Activated CD4-positive, alpha-beta memory T cell treated with anti-CD3 and anti-CD28 coated beads, Interleukin-2, amount 10 ng/mL, durations not matched to agents 7 days and 5 days (primary cell): ENCODE measurements at places on chromosomes 12 and 14.

DNA sequence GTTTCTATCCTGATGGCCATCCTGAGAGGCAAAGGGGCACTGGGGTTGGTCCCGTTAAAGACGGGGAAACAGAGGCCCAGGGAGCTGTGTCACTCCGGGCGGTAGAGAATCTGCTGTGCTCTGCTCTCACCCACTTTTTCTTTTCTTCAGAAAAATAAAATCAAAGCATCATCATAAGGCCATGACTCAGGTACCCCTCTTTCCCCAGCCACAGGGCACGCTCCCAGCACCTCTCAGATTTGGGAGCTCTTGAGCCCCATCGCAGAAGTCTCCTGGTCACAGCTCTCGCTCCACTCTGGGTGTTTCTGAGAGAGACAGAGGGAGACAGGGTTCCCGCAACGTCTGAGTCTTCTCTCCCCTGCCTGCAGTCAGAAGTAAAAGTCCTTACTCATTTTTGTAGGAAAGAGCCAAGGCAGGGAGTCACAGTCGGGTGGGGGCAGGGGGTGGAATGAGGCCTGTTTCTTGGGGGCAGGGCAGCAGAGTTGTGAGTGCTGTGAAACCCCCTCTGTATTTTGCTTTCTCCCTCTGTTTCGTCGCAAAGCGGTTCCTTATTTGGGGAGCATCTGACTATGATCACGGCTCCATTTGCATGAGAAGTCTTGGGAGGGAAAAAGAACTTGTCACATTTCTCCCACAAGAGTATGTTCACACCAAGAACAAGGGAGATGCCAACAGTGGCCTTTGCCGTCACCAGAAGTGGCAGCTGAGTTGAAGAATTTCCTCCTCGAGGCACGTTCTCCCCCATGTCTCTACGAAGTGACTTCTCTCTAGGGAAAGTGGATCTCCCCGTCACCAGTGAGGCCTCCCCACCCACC is 139.0 kb downstream of the BCL11B start:
- DNase-seq, result peak; percentile 10
- H3K27ac ChIP-seq, result no peak overlapping the region
- no peaks in the 10 kb centered on the region for H3K27me3 ChIP-seq
- H3K4me1 ChIP-seq, result peaks cover 10% of the 10 kb centered on the region

GRCh38 chr14:52078095-52078531 is 9.3 kb upstream of the NID2 start:
- no peaks in the 10 kb centered on the region for H3K36me3 ChIP-seq
- no peak overlapping the region for H3K27ac ChIP-seq
- no peak for DNase-seq
- H3K27me3 ChIP-seq, result peaks cover 21% of the 10 kb centered on the region

GRCh38 chr12:93169536-93169935 is 208.2 kb upstream of the NUDT4 start:
- H3K27ac ChIP-seq, result no peak overlapping the region
- H3K27me3 ChIP-seq, result peaks cover 5% of the 10 kb centered on the region
- H3K36me3 ChIP-seq, result no peaks in the 10 kb centered on the region
- H3K4me3 ChIP-seq, result no peak overlapping the region

- H3K4me3 ChIP-seq, result no peak overlapping the region
- no peaks in the 10 kb centered on the region for H3K36me3 ChIP-seq
- DNase-seq, result no peak
- H3K27me3 ChIP-seq, result no peaks in the 10 kb centered on the region
Measured at GRCh38 chr12:33472299-33472698, 32.7 kb upstream of the SYT10 start.

DNA sequence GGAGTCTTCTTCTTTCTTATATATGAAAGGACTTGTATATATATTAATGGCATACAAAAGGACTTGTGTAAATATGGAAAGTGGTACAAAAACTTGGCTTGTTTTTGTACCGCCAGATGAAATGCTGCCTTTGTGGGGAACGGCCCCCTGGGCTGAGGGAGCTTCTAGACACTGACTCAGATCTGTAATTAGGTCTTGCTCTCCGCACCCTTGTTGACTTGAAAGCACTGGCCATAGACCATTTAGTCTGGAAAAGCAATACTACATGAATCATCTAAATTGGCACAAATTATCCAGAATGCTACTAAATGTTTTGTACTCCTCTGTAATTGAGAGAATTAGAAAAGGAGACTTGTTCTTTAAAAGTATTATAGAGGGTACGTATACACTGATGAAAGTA is 399.9 kb upstream of the RGS6 start:
- H3K36me3 ChIP-seq, result peaks cover 30% of the 10 kb centered on the region
- no peaks in the 10 kb centered on the region for H3K4me1 ChIP-seq
- no peak overlapping the region for H3K27ac ChIP-seq
- H3K27me3 ChIP-seq, result no peaks in the 10 kb centered on the region

DNA sequence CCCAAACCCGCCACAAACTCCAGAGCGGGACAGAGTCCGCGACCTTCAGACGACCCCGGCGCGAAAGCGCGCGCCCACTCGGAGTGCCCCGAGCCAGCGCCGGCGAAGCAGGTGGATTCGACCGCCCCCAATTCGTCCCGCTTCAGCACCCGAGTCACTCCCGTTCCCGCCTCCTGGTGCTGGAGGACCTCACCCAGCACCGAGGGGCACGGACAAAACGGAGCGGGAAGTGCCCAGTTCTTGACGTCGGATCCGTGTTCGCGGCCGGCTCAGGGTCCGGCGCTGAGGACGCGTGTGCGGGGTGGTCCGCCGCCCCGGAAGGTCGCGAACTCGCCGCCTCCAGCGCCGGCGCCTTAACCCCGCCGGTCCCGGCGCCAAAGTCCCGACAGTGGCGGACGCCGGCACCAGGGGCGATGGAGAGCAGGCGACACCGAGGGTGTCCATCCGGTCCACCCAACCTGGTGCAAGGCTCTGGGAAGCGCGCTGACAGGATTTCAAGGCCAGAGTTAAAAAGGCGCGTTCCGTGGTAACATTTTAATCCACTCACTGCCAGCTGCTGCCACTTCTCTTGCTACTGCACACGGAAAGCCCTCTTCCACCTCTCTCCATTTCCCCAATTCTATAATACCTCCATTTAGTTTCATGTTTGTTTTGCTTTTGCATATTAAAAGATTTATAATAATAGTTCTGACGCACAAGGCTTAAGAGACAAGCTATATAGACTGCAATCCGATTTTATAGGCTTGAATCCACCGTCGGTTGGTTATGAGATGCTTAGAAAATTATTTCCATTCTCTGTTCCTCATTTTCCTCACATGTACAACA is 240.0 kb upstream of the CPNE8 start:
- H3K36me3 ChIP-seq, result peaks cover 5% of the 10 kb centered on the region
- H3K27me3 ChIP-seq, result peaks cover 8% of the 10 kb centered on the region
- peaks cover 4% of the 10 kb centered on the region for H3K4me1 ChIP-seq
- DNase-seq, result peak; percentile 48

DNA sequence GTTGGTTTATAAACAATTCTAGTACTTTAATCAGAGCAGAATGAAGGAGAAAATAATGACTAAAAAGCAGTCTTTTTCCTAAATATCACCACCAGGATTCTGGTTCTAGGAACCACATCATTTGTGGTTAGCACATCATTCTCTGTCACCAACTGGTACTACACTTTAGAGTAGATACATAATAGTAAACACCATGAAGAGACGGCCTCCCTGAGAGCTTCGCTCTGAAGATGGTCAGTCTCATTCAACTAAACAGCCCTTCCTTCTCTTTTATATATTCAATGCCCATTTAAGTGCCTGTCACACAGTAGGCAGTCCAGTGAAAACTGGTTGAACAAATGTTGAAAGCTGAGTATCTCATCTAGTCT is 10.9 kb downstream of the SLC38A2 start:
- H3K27me3 ChIP-seq, result no peaks in the 10 kb centered on the region
- H3K4me1 ChIP-seq, result peaks cover 57% of the 10 kb centered on the region
- no peak for DNase-seq
- H3K4me3 ChIP-seq, result no peak overlapping the region
- H3K27ac ChIP-seq, result peak overlapping the region; percentile 51

- peaks cover 43% of the 10 kb centered on the region for H3K4me1 ChIP-seq
- peak overlapping the region; percentile 99 for H3K27ac ChIP-seq
- peak overlapping the region; percentile 99 for H3K4me3 ChIP-seq
Measured at GRCh38 chr12:56118688-56119357, 757 bp downstream of the ZC3H10 start.

DNA sequence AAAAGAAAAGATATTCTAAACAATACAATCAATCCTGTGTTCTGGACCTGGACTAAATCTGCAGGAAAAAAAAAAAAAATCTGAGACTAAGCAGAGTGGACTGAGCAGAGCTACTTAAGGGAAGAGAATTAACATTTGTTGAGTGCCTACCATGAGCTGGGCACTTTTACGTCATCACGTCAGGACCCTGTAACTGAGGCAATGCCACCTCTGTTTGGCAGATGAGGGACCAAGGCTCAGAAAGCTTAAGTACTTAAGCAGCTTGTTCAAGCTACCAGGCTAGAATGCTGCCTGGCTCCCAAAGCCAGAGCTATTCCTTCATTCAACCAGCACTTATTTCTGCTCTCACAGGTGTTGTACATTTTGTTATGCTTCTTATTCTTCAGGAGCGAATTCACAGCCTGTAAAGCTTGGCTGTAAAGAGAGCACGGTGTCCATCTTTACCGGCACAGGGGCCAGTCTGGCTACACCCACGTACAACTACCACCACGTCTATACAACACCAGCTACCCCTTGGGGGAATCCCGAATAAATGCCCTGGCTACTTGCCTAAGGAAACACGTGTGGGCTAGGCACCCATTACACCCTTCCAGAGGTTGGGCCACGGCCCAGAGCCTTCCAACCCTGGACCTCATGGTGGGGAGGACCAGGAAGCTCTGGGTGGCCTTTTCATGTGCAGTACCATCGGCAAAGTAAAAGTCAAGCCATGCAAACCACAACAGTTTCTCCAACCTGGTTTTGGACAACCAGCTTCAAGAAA is 27.0 kb downstream of the TMCC3 start:
- H3K27ac ChIP-seq, result no peak overlapping the region
- peaks cover 16% of the 10 kb centered on the region for H3K4me1 ChIP-seq
- H3K36me3 ChIP-seq, result no peaks in the 10 kb centered on the region
- H3K27me3 ChIP-seq, result peaks cover 2% of the 10 kb centered on the region
- H3K4me3 ChIP-seq, result no peak overlapping the region

DNA sequence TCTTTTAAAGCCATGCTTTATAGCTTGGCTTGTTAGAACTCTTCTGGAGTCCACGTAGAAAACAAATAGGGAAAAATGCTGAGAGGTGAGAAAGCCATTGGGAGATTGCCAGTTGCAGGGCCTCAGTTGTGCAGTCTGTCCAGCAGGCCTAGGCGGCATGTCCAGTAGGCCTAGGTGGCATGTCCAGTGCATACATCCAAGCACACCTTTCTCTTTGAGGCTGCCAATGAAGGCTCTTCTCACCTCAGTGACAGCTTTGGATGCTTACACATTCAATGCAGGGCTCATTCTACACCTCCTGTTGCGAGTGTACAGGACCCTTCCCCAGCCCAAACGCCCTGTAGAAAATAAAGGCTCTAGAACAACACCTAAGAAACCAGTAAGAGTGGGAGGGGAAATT is 13.1 kb downstream of the CDK2AP1 start:
- no peak for DNase-seq
- H3K36me3 ChIP-seq, result peaks cover 50% of the 10 kb centered on the region
- H3K4me3 ChIP-seq, result no peak overlapping the region
- H3K27ac ChIP-seq, result no peak overlapping the region
- H3K4me1 ChIP-seq, result peaks cover 3% of the 10 kb centered on the region
- no peaks in the 10 kb centered on the region for H3K27me3 ChIP-seq

DNA sequence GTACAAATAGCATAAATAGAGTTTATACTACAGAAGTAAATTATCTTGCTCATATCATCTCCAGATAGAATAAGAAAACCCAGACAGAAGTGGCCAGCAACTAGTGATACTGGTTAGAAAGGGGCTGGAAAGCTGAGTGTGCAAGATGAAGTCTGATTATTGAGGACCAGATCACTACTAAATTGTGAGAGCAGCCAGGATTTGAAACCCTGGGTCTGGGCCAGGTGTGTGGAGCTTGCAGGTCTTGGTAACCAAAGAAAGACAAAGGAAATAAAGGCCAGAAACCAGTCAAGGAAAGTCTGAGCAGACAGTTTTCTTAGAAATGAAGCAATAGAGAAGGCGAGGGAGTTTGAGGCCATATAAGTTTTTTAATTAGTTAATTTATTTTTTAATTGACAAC is 611.8 kb downstream of the ETNK1 start:
- no peaks in the 10 kb centered on the region for H3K36me3 ChIP-seq
- no peak overlapping the region for H3K27ac ChIP-seq
- DNase-seq, result no peak
- no peaks in the 10 kb centered on the region for H3K4me1 ChIP-seq

DNA sequence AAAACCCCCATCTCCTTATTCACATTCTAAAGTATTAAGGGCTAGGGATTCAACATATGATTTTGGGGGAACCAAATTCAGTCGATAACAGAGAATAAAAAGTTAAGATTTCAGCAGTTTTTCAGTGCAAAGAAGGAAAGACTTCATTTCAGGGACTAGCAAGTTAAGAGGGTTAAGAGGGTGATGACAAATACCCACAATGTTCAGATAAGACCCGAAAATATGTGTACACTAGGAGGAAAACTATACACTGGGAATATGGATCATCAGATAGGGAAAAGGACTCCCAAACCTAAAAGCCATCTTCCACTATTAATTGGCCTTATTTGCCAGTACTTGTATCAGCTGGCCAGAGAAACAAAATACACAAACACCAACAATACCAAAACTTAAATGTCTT is 824.2 kb downstream of the SLC16A7 start:
- H3K27me3 ChIP-seq, result no peaks in the 10 kb centered on the region
- no peaks in the 10 kb centered on the region for H3K4me1 ChIP-seq
- no peak for DNase-seq
- no peak overlapping the region for H3K27ac ChIP-seq
- H3K4me3 ChIP-seq, result no peak overlapping the region

- no peak overlapping the region for H3K27ac ChIP-seq
- DNase-seq, result no peak
- H3K36me3 ChIP-seq, result no peaks in the 10 kb centered on the region
- no peaks in the 10 kb centered on the region for H3K4me1 ChIP-seq
- peaks cover 5% of the 10 kb centered on the region for H3K27me3 ChIP-seq
- H3K4me3 ChIP-seq, result no peak overlapping the region
Measured at GRCh38 chr12:69642531-69642930, 31.8 kb upstream of the LRRC10 start.

DNA sequence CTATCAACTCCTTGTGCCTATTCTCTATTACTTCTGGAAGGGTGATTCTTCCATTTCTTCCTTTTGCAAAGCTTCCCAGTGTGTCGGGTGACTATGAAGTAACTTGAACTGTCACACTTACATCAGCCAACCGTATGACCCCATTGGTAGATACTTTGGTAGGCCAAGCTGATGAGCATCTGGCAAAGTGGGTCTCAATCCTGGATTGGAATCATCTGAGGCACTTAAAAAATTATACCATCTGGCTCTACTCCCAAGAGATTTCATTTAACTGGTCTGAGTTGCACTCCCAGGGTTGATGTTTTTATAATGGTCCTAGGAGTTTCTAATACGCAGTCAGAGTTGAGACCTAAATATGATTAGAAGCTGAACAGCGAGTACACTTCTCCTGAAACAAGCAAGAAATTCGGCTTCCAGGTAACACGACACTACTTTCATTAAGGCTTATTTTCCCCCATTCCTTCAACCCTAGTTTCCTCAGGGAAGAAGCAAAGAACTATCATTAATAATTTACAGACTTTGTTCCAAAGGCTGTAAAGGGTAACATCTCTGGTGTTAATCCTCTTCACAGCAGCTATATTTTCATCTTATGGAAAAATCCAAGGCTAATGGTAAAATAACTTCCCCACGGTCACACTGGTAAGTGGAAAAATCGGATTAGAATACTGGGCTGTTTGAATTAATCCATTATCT is 76.8 kb downstream of the PDE6H start:
- H3K27ac ChIP-seq, result no peak overlapping the region
- no peak overlapping the region for H3K4me3 ChIP-seq
- H3K4me1 ChIP-seq, result peaks cover 3% of the 10 kb centered on the region
- no peaks in the 10 kb centered on the region for H3K36me3 ChIP-seq

GRCh38 chr14:86712727-86713126 is 1182.8 kb downstream of the FLRT2 start:
- no peaks in the 10 kb centered on the region for H3K4me1 ChIP-seq
- DNase-seq, result no peak
- no peak overlapping the region for H3K27ac ChIP-seq
- no peaks in the 10 kb centered on the region for H3K27me3 ChIP-seq
